ENCODE measurements at places on chromosomes 11 and 22.
A peak's percentile ranks its signal among the peaks of the same experiment; 100 is the strongest.

DNA sequence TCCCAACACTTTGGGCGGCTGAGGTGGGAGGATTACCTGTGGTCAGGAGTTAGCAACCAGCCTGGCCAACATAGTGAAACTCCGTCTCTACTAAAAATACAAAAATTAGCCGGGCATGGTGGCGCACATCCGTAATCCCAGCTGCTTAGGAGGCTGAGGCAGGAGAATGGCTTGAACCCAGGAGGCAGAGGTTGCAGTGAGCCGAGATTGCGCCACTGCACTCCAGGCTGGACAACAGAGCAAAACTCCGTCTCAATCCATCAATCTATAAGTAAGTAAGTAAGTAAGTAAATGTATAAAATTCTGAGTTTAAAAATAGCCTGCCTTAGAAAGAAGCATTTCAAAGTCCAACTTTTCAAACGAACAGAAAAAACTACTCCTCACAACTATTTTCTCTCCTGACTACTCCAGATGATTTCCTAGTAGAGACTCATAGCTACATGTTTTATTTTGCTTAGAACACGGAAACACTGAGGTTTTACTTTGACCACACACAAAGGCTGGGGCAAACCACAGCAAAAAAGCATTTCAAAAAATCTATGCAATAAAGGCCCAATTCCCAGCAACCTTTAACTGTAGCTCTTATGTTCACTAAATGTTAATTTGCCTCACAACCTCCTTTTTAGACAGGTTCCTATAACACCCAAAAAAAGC is 16.3 kb downstream of the SPTY2D1 start:
- no peak for DNase-seq

DNA sequence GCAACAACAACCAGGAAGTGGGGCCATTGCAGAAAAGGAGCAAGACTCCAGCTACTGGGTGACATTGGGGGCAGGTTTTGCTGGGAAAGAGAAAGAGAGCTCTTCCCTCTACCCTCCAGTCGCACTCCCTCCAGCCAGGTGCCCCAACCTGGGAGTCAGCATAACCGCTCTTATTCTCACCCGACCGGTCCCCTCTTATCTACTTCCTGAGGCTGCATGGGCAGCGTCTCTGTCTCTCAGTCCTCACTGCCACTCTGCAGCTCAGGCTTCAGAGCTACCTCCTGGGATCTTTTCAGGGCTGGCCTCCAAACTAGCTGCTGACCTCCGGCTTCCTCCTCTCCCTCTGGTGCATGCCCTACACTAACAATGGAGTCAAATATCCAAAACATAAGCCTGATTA is 5.1 kb downstream of the ZNF70 start:
- no peak for DNase-seq

DNA sequence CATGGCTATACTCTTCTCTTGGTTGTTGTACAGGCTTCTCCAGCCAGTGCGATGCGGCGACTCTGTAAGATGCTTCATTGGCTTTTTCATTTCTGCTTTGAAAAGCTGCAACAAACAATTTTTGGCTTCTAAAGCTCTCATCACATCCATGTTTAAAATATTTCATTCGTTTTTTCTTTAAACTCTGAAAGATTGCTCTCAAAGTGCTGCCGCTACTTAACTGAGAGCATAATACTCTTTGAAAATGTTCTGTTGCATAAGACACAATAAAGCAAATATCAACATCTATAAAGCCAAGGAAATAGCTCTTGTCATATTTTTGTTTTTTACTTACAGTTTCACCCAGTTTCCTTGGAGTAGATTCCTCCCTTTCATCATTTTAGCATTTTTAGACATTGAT is 468.3 kb downstream of the TBC1D22A start:
- no peak for DNase-seq

DNA sequence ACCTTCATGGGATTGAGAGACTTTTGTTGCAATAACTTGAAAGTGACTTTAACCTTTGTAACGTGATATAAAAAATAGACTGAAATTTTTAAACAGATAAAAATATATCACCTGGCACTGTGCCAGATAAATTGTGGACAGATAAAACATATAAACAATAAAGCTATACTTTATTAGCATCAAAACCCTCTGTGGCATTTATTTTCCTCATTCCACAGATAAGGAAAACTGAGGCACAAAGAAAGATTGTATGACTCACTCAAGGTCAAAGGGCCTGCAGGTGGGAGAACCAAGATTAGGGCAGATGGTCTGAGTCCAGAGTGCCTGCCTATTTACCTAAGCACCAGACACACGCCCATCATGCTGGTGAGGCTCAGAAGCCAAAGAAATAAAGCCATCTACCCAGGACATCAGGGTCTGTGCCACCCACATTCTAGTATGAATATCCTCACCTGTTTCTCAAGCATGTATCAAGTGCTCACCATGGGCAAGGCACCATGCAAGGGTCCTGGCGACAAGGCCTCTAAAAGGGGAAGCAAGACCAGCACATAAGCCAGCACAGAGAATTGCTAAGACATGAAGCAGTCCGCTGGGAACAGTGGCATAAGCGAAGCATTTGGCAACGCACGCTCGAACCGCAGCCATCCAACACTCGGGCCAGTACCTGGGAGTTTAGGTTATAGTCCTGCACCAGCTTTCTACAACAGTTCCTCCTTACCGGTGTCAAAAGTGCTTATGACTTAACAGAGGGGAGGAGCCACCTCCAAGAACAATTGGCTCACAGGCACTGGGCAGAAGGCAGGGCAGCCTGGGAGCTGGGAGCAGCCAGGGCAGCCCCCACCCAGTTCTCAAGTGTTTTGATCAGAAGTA is 17.6 kb downstream of the MYH9 start:
- DNase-seq: no peak

DNA sequence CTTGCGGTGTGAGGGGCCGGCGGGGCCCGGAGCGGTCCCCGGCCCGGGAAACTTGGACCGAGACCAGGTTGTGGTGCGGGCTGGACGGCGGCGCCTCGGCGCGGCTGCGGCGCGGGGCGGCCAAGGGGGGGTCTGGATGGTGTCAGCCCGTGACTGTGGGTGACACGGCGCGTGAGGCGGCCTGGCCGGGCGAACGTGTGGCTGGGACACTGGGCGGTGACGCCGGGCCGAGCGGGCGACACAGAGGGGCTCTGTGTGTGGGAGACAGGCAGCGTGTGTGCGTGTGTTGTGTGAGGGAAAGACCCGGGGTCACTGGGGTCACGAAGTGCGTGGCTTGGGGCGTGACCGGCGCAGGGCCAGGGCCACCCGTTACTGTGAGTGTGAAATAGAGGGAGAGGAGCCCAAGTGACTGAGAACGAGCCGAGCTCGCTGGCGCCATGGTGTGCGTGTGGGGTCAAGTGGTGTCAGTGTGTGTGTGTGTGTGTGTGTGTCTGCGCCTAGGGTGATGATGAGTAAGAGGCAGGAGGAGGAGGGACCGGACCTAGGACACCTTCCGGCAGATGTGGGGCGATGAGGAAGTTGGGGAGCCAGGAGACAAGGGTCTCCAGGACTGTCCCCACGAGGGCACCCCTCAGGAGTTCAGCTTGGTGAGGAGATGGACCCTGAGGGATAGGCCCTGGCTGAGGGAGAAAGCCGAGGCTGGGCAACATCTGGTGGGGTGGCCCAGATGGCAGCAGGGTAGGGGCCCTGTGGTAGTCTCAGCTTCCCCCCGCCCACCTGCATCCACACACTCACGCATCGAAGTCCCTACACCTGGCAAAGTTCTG is 817 bp downstream of the RELT start:
- DNase-seq: peak; percentile 14

- no peak for DNase-seq
Observed at GRCh38 chr22:39503630-39504029, 1.5 kb downstream of the MIEF1 start.

Measured in stimulated activated CD8-positive, alpha-beta memory T cell treated with anti-CD3 and anti-CD28 coated beads, Interleukin-7, amount 100 ng/mL, for 1 hour (primary cell).